ENCODE measurements at places on chromosomes 13 and 19. TPM values are rescaled to one million over a fixed set of nuclear protein-coding genes. Genes with fewer than 3 reads are reported as not detected.

NMRK2 gene
- total RNA-seq = not detected

ZSWIM4 gene
- 8.3 TPM for total RNA-seq

LRRC25 gene
- total RNA-seq = not detected

B3GNT3 gene
- not detected for total RNA-seq

IGFL4 gene
- total RNA-seq = not detected

FLT1 gene
- 1.6 TPM for total RNA-seq

TNNT1 gene
- total RNA-seq = not detected

C1QTNF9B gene
- total RNA-seq = not detected

CYP2F1 gene
- not detected for total RNA-seq

GFY gene
- total RNA-seq = not detected

GPR12 gene
- not detected for total RNA-seq

PLK5 gene
- total RNA-seq = not detected
